ENCODE measurements at places on chromosomes 1 and 21. TPM values are rescaled to one million over a fixed set of nuclear protein-coding genes. Genes with fewer than 3 reads are reported as not detected.

GRCh38 chr1:6745073-6745472 is 40.2 kb upstream of the CAMTA1 start:
- DNase-seq: no peak

The LYPD8 gene
- polyA plus RNA-seq: not detected

The SELENBP1 gene
- 14.3 TPM for polyA plus RNA-seq

The A3GALT2 gene
- polyA plus RNA-seq: not detected

The RHBDL2 gene
- 0.12 TPM for polyA plus RNA-seq
